T-cell (primary cell): ENCODE measurements at places on chromosomes 3 and 15.

DNA sequence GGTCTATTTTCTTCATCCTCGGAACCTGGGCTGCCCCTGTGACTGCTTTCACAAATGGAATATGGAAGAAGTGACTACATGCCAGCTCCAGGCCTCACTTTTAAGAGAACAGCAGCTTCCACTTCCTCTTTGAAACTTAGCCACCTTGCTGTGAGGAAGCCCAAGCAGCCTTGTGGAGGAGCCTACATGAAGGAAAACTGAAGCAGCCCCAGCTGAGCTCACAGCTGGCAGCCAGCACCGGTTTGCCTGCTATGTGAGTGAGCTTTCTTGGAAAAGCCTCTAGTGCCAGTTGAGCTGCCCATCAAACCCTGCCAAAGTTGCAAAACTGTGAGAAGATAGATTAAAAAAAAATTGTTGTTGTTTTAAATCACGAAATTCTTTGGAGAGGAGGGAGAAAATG is 498.0 kb upstream of the PROK2 start:
- DNase-seq: no peak

GRCh38 chr3:134258761-134259347 is 8.2 kb upstream of the RYK start:
- DNase-seq: no peak

- DNase-seq: no peak
These were observed 15.0 kb upstream of the BNC1 start for GRCh38 chr15:83299462-83299861.

DNA sequence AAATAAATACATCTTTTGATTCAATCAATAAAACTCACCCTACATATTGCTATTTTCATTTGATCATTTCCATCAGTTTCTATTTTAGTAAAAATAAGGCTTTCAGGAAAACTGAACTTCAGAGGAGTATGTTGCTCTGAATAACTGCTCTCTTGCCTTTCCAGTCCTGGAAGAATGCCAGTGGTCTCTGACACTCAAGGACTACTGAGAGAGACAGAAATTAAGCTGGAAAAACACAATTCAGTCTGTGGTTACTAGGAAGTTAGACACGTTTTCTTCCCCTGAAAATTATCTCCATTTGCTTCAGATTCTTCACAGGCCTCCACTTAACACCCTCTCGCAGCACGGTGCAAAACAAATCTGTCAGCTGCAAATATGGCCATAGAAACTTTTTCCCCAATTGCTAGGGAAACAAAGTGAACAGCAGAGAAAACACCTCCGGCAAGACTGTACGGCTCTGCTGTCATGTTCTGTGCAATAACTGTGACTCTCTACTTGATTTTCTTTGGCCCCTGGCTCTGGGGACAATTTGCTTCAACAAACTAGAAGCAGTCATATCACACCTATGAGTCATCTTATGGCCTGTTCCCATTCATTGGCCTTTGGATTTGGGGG is 353.0 kb downstream of the MAGI1 start:
- DNase-seq: no peak

DNA sequence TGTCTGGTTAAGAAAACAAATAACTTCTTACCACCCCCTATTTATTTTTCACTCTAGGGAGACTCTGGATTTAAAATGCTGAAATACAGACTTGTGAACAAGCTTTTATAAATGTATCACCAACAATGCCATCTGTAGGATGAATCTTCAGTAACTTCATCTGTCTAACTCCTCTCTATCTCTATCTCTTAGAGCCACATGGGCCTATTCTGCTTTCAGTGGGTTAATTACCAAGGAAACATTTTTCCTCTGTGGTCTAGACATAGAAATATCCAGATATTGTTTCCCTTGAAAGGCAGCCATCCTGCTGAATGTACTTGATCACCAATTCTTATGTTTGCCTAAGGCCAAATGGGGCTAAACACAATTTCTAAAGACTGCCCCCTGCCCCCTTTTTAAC is 167.6 kb upstream of the COL8A1 start:
- DNase-seq: no peak

DNA sequence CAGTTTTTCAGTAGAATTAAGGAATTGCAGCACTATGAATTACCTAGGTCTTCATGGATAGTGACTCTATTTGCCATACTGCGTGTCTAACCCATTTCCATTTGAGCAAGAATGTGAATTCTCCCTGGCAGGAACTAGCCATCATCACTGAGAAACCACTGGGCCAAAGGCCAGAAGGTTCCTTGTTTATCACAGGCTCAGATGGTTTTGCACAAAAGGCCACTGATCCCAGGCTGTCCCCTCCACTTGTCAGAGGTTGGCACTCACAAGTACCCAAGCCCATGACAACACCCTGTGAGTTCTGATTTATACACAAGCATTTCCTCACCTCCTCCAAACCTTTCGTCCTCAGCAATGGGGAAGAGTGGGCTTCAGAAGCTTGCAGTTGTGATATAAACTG is 131.8 kb downstream of the FOXB1 start:
- no peak for DNase-seq

DNA sequence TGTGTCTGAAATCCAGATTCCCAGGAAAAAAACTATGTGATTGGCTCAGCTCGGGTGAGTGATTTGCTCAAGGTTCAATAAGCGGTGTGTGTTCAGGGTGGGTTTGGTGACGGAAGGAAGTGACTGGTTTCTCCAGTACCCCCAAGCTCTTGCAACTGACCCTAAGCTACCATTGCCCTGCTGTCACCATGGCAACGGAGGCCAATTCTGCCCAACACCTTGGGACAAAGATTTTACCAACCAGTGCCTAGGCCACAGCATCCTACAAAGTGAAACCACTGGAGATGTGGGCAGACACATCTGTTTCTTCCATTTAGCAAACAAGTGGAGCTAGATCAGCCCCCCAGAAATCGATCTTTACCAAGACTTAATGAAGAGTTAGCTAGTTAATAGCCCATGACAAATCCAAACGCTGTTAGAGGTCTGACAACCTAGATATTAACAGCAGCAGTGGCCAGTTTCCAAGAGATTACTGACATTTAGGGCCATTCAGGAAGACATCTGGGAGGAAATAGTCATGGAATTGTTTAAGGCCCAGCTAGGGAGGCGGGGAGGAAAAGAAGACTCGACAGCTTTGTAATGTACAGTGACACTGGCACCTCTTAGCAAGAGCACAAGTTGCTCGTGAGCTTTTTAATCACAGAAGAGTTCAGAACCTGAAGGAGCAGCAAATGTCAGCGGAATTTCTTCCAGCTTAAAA is 195.9 kb downstream of the SLCO3A1 start:
- DNase-seq: no peak

- no peak for DNase-seq
These were observed 39.6 kb upstream of the FAM98B start for GRCh38 chr15:38414357-38414756.
